Left lung (tissue), 14 donors: ENCODE measurements at places on chromosomes 11 and 22. TPM values are rescaled to one million over a fixed set of nuclear protein-coding genes. Genes with fewer than 3 reads are reported as not detected.
A peak's percentile ranks its signal among the peaks of the same experiment; 100 is the strongest.

- no peak for DNase-seq
Observed at GRCh38 chr11:110785398-110785797, 73.2 kb upstream of the ARHGAP20 start.

GRCh38 chr22:22871536-22872278 lies 15.9 kb upstream of the IGLL5 start:
- DNase-seq: no peak

- DNase-seq: no peak
Observed at GRCh38 chr11:59901306-59901705, 22.7 kb downstream of the OOSP3 start.

GRCh38 chr22:46062971-46063631 lies 86.1 kb upstream of the WNT7B start:
- DNase-seq: peak; percentile 27

C22orf31 gene
- polyA plus RNA-seq: 1.1 TPM

NDUFA6 gene
- polyA plus RNA-seq: 89.2 TPM

ANKRD42 gene
- 13.5 TPM for polyA plus RNA-seq
